Stimulated activated CD4-positive, alpha-beta T cell treated with anti-CD3 and anti-CD28 coated beads, Interleukin-12 subunit alpha, Interleukin-12 subunit beta, amount 100 ng/mL, for 48 hours (primary cell): ENCODE measurements at places on chromosomes 1 and 21.

DNA sequence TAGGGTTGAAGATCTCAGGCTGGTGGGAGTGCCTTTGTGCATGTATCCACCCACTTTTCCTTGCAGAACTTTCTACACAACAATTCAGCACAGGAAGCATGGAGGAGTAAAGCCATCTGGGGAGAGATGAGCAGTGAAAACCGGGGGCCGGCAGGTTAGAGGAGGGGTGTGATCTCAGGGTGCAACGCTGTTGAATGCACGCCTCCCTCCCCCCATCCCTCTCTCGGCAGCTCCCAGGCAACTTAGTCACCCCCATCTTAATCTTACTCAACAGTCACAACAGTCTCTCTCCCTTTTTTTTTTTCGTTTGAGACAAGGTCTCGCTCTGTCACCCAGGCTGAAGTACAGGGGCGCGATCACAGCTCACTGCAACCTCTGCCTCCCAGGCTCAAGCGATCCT is 16.6 kb upstream of the ABCG1 start:
- DNase-seq: no peak

DNA sequence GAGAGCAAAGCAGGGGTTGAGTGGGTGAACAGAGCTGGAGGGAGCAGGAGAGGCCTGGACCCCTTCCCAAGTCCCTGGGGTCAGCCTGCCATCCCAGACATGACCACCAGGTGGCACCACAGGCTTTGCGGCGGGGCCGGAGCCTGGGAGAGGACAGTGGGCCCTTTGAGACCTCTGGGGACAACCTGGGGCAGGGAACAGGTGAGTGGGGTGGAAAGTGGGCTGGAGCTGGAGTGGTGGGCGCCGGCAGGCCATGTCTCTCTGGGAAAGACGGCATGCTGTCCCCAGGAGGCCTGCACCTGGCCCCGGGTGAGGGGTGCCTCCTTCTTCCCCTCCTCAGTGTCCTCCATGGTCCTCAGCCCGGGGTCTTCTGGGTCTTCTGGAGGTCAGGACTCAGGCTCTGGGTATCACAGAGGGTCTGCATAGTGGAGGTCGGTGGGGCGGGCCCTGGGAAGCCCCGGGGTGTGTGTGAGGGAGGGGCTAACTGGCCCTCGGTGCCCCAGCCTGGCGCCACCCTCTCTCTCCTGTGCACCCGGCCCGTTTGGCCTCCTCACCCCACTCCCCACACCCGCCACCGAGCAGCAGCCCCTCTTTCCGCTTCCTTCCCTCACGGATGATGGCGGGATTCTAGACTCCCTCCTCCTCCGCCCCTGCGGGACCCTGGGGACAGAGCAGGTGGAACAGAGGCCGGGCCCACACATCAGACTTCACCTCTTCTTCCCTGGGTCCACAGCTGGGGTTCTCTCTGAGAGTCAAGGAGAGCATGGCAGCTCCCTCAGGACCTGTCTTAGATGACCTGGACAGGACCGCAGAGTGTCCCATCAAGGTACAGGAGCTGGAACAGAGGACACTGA is 28.5 kb upstream of the PKP1 start:
- DNase-seq: peak; percentile 45

DNA sequence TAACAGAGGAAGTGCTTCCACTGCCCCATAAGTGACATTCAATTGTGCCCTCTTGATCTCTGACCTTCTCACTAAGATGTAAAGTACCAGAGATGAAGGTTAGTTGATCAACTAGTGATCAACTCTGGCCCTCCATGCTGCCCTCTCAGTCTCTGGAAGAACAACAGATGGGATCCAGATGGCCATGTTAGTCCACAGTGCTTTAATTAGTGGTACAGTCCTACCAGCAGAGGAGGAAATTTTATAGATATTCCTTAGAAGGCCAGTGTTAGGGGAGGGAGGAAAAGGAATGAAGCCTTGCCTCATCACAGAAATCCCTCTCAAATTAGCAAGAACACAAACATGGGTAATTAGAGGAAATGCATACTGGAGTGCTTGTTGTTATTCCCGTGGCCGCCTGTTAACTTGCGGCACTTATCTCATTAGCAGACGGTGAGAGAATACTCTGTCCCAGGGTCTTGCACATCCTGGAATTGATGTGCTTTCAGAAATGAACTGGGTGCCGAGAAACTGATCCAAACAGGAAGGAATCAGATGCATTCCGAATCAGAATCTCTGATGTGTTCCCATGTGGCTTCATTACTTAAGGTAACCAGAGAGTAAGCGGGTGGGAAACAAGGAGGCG is 91.1 kb upstream of the RGS4 start:
- DNase-seq: no peak

DNA sequence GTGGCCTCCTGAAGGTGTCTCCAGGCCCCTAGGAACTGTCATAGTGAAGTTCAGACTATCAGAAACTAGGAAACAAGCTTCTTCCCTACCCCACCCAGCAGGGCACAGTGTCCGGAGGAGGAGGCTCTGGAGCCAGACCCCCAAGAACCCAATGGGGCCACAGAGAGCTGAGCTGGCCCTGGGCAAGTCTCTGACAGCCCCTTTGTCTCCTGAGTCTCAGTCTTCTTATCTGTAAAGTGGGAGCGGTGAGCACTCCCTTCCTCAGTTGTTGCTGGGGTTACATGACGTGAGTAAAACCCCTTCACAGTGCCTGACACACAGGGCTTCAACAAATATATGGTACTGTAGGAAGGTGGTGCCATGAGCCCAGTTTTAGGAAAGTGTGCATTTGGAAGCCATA is 675.8 kb downstream of the MATN1 start:
- no peak for DNase-seq

DNA sequence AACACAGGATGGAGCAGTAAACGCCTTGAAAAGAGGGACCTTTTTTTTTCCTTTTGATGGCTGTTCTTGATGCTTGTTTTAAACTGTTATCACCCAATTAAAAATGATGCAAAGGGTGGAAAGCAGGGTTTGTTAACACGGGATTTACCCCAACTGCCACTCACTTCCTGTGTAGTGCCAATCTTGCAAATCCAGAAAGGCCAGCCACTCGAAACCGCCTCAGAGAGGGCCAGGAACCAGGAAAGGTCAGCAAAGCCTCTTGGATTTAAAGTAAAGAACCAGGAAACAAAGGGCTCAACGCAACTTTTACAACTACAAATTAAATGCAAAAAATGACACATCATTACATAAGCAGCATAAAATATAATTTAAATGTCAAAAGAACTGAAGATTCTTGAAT is 347.4 kb downstream of the PDE4B start:
- DNase-seq: no peak

DNA sequence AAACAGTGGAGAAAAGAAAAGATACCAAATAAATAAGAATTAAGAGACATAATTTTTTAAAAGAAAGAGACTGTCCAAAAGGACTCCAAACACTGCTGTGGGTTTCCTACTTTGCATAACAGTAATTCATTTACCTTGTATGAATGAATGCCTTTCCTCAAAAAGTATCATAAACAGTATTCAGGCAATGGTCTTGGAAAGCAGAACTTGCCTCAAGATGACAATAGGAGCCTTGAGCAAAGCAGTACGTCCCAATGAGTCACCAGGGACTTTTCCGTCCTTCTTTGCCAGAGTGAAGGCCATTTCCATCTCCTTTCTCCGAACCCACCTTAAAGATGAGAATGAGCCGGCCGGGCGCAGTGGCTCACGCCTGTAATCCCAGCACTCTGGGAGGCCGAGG is 186.4 kb downstream of the ZBTB18 start:
- DNase-seq: no peak

GRCh38 chr1:214453109-214453722 is 98.2 kb downstream of the PTPN14 start:
- no peak for DNase-seq

DNA sequence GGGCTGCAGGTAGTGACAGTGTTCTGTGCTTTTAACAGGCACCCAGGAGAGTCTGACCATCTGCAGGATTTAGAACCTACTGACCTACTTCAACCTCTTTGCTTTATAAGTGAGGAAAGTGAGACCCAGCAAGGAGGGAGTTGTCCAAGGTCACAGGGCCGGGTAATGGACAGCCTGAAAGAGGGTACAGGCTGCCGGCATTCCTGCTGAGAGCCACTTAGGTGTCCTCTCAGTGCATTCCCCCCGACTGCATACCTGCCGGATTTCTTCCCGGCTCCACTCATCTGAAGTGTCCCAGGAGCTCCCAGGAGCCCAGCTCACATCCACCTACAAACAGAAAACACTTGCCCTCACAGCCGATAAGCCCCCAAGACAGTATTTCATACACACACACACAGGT is 13.9 kb downstream of the PHLDA3 start:
- DNase-seq: no peak

DNA sequence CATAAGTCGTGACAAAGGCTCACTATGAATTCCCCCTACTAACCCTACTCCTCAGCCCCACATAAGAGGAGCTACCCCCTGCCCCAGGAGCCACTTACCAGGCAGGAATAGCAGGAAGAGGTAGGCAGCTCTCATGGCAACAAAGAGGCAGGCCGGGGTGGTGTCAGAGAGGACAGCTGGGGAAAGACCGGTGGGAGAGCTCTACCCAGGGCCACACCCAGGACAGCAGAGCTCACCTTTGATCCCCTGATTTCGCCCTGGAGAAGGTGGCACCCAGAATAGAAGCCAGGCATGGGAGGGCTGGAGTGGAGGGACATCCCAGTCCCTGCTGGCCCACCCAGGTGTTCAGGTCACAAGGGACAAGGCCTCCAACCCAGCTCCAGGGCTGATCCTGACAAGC is 2.3 kb downstream of the MFAP2 start:
- DNase-seq: no peak

GRCh38 chr1:166511761-166512160 is 327.5 kb upstream of the POGK start:
- no peak for DNase-seq

- DNase-seq: no peak
Observed at GRCh38 chr1:171061425-171062143, 29.1 kb upstream of the FMO3 start.
